ENCODE measurements at places on chromosomes 2 and 18.

- no peak for DNase-seq
Measured at GRCh38 chr18:37246779-37247340, 318.7 kb downstream of the CELF4 start.

DNA sequence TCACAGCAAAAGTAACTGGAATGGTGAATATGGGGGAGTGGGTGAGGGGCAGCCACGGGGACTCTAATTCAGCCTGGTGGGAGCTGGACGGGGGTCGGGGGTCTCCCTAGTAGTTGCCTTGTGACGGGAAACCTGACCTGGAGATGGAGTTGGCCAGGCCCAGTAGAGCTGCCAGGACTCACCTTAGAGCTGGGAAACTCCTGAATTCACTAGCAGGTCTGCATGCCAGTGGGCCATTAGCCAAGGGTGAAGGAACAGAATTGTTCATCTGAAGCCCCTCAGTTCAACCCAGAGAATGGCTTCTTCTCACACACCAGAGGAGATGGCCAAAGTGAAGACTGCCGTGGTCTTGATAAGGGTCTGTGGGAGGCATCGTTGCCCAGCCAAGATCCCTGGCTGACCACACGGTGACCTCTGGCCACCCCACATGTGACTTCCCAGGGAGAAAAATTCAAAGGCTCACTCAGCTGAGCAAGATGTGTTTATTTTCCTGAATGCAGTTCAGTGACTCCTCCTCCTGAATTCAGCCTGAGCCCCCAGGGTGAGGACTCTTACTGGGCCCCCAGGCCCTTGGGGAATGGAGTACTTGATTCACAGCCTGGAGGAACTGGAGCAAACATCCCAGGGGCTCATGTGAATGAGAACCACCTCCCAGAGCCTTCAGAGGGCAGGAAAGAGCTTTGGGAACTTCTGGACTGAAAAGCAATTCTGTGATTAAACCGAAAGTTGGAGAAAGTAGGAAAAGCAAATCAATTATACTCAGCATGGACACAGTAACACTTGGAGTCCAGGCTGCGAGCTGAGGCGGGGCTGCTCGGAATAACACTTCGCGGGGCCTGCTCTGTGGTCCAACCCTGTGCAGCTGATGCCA, 25.2 kb downstream of the MOCOS start:
- no peak for DNase-seq

DNA sequence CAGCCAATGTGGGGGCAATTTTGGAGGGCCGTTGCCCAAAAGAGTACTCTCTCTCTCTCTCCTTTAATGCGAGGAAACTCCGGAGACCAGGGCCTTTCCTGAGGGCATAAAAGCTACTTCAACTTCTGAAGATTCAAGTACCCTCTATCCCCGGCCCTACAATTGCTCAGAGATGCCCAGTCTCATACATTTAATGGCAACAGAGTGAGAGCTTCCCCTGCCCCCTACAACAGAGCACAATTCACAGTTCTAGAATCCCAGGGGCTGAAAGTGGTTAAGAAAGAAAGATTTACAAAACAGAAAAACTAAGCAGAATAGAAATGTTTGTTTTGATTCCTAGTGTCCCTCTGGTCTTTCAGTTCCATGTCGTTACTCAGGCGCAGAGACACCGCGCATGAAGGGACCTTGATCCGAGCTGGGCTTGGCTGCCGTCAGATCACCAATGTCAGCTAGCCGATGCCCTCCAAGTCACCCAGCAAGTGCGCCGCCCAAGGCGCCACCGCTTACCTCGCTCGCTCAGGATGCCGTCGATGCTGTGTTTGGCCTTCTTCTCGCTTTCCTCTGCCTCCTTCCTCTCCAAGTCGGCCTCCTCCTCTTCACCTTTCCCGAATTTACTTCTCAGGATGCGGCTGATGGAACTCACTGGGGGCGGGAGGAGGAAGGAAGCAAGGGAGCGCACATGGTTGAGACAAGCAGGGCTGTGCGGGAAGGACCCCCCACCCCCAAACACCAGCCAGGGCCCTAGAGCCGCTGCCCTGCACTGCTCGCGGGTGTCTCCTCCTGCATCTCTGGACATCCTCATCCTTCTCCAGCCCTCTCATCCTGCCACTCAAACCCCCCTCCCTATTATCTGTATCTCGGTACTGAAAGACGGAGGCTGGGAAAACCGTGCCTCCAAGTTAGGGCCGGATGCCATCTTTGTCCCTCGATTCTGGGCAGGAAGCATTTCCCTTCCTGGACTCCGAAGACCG, 4.9 kb downstream of the PAX3 start:
- no peak for DNase-seq

GRCh38 chr18:26868968-26869586, 3.6 kb upstream of the AQP4 start:
- DNase-seq, result no peak
